ENCODE measurements at places on chromosomes 7 and 10. TPM values are rescaled to one million over a fixed set of nuclear protein-coding genes. Genes with fewer than 3 reads are reported as not detected.

The HMX2 gene
- 1.1 TPM for polyA plus RNA-seq

The TBXAS1 gene
- 9.6 TPM for polyA plus RNA-seq

The GSDME gene
- polyA plus RNA-seq: 87.6 TPM

The OR6V1 gene
- polyA plus RNA-seq: not detected

The TACR2 gene
- polyA plus RNA-seq: 8.2 TPM

The XRCC2 gene
- polyA plus RNA-seq: 6.0 TPM

The PLEKHS1 gene
- 62.4 TPM for polyA plus RNA-seq

The SLC4A2 gene
- 107 TPM for polyA plus RNA-seq

The DLX6 gene
- polyA plus RNA-seq: 0.04 TPM

The NKX1-2 gene
- polyA plus RNA-seq: 7.7 TPM

The SFR1 gene
- 9.3 TPM for polyA plus RNA-seq

The CUBN gene
- 73.9 TPM for polyA plus RNA-seq
